ENCODE measurements at places on chromosomes 7 and 10.
A peak's percentile ranks its signal among the peaks of the same experiment; 100 is the strongest.

GRCh38 chr10:11745045-11745444, 2.9 kb downstream of the ECHDC3 start:
- no peak for DNase-seq

GRCh38 chr10:89644691-89644966, 413 bp downstream of the PANK1 start:
- no peak for DNase-seq

DNA sequence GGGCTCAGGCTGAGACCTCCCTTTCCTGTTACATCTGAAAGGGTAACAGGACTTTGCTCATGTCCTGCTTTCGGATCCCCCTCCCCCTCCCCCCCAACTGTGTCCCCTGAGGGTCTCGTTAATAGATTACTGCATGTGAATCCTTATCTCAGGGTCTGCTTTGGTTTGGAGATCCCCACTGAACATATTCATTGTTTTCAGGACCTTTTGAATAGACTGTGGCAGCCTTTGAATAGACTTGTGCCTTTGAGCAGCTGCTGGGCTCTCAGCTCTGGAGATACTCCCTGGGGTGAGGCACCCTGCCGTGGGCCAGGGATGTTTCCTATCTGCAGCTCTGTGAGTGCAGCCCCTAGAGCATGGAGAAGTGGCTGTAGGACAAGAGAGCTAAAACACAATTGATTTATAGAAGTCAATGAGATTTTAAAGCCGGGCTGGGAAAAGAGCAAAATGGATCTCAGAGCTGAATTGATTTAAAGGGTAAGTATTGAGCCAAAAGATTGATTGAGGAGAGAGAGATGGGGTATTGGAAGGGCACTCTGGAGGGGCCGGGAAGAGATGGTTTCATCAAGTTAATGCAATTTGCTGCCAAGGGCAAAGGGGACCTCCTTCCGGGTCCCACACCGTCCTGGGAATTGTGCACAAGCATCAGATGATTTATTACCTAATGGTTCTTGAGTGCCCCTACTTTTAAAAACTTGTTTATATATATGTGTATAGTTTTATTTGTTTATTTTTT, 9.9 kb downstream of the ARHGAP22 start:
- peak; percentile 40 for DNase-seq

DNA sequence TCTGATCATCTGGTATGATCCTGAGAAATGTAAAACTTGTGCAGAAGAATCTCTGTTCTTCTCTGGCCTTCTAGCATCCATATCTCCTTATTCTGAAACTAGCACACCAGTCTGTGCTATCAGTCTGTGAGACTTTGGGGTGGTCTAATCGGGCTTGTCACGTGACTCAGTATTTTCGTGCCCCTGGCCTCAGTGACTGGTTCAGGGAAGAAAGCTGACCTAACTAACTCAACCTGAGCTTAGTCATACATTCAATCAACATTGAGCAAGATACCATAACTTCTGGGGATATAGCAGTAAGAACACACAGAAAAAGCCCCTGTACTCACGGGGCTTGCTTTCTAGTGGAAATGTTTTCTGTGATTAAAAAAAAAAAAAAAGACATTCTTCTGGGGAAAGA, 109.3 kb downstream of the DKK1 start:
- no peak for DNase-seq

- DNase-seq, result no peak
Observed at GRCh38 chr7:149874644-149875028, 867 bp downstream of the ATP6V0E2 start.

DNA sequence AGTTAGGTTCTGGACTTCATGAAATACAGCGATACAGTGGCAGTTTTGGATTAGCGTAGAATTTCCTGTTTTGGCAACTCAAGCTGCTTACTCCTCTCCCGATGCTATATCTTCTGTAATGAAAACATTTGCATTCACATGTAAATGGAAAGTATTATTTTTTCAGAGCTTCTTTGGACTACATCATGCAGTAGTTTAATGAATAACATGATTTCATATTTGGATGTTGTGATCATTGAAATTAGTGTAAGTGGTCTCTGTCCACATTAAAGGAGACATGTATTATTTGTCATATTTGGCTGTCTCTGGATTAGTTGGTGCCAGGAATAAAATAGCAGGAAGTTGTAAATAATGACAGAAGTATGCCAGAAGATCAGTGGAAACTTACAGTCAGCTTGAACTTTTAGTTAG, 331.6 kb downstream of the GFRA1 start:
- DNase-seq, result no peak

DNA sequence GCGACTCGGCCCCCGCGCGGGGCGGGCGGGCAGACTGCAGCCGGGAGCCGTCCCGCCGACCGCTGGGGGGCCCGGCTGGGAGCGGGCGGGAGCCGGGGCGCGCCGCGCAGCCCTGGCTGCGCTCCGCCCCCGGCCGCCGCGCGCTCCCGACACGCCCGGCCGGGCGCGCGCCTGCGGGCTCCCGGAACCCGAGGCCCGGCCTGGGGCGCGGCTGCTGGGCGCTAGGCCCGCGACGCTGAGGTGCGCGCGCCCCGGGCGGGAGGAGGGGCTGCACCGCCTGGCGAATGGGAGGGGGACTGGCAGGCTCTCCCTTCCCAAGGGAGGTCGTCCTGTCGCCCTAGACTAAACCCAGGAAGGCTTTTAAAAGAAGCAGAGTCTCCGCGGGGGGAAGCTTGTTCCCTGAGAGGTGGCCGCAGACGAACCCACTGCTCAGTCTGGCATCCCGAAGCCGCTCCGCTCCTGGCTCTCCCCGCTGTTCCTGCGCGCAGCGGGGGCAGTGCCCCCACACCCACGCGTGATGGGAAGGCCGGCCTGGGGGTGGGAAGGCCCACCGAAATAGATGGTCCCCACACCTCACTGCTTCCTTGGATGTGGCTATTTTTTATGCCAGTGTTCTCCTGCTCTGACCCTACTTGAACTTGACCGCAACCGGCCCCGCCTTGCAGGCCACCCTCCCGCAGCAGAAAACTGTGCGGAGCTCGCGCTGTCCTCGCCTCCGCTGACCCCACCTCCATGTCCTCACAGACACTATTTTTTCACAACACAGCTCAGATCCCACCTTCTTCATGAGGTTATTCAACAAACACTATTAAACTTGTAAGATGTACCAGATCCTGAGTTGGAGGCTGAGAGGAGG, at the start of gene VOPP1:
TSS of gene VOPP1 (minus strand) at position 125 of the 856 bp plus-strand sequence. CDS start 178 bp downstream, outside the sequence.
- DNase-seq, result peak; percentile 69

Data from WTC11 (cell line).